Stimulated activated naive CD8-positive, alpha-beta T cell treated with anti-CD3 and anti-CD28 coated beads, Interleukin-15, Interleukin-2, amounts not matched to agents 100 U/mL and 50 U/mL, for 24 hours (primary cell): ENCODE measurements at places on chromosomes 4 and X.

GRCh38 chrX:54291758-54292157 is 66.1 kb downstream of the WNK3 start:
- no peak for DNase-seq

GRCh38 chrX:153900831-153901752 is 3.4 kb upstream of the AVPR2 start:
- peak; percentile 62 for DNase-seq

- no peak for DNase-seq
These were observed 46.8 kb downstream of the EPHA5 start for GRCh38 chr4:65623506-65623905.

GRCh38 chr4:169342159-169342860 is 71.6 kb upstream of the SH3RF1 start:
- DNase-seq, result no peak

DNA sequence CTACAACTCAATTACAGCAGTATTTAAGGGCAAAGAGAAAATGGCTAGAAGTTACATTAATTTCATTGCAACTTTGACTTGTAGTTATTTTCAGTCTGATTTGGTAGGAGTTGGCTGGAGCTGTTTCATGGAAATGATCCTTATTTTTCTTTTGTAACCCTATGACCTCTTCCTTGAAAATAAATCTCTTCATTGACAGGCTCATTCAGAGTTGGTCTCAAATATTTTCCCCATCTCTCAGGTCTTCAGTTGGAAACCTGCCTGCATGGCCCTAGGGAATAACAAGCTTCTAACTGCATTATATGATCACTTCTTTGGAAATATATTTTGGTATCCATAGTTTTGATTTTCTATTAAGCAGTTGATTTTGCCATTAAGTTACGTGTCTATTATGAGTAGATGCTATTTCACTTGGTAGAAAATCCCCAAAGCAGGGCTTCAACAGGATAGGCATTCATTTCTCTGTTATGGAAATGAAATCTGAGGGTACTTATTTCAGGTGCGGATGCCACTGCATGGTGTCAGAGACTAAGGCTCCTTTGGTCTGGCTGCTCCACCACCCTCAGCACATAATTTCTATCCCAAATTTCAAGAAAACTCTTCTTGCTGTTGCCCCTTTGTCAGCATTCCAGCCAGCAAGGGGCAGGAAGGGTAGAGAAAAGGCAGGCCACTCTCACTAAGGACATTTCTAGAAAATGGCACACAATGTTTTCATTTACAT is 502.5 kb downstream of the SPRY1 start:
- no peak for DNase-seq

DNA sequence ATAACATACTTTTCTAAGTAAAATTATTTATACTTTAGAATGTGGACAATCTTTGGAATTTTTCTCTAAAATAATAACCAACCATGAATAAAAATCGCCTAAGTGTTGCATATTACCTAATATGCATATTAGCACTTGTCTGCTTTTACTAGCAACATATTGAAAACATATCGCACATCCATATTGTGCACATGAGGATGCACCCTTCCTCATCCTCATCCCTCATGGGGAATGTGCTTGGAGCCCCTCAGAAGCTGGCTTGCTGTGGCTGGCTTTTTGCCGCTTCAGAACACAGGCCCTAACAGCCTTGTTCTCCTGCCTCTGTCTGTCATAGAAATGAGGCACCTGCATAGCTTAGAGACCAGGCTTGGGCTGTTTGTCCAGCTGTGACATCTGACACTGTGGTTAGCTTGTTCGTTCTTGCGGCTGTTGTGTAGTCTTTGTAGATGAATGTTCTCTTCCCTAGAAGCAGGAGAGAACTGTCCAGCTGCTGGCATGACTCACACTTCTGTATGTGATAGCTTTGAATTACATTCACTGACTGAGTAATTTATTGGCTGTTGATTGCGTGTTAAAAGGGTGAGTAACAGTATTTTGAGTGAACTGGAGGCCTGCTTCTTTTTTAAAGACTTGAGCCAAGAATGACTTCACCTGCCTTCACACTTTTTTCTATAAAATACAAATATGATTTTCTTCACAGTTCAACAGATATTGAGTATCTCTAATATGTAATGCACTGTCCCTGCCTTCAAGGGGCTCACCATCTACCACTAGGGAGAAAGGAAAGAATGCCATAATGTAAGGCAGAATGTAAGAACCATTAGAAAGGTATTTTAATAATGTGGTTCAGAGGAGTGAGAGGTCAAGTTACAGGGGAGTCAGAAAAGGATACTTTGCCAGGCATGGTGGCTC is 81.9 kb downstream of the HMGB2 start:
- DNase-seq, result peak; percentile 8

DNA sequence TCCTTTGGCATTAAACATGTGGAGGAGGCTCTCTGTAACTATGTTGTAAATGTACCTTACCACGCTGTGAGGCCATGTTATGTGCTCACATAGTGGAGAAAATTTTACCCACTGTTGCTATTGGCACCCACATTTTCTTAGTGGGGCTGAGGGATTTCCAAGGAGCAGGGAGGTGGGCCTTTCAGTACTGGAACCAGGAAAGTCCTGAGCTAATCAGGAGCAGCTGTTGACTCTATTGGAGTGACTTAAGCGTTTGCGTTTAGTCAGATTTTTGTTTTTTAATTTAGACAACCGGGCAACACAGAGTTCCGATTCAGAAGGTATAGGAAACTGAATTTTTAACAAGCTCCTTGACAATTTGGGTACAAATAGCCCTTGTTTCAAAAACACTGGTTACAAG is 30.7 kb upstream of the WDR17 start:
- DNase-seq, result no peak
